ENCODE measurements at places on chromosomes 12 and 14.

DNA sequence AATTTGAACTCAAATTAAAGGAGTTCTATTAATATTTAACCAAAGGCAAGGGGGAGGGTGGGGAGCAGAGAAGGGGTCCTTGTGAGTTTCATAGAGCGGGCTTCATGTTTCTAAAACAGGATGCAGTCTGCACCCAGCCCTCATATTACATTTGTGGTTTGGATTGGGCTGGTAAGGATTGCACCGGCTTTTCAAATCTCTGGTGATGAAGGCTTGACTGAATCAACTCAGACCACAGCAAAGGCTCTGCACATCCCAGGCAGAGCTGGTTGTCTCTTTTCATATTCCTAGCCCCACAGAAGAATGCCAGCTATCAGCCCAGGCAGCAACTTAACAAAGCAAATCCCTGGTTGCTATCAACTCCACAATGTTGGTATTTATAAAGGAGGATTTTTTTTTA is 1221.4 kb downstream of the VRK1 start:
- DNase-seq: no peak

DNA sequence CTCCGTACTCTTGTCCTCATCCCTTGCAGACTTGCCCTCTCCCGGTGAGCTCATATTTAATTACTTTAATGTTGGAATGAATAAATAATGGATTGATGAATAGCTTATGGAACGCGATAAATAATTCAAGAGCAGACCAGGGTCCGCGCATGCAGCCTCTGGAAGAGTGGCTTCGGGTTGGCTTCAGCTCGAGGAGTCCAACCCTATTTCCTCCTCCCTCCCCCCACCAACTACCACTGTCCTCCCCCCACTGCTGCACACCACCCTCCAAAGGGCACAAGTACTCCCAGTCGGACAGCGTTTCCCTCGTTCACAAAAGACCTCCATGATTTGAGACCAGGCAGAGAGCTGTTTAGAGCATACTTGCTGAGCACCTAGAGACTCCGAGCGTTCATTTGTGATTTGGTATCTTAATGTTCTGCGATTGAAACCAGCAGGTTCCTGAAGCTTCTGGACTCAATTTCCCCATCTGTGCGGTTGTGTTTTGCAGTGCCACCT is 647 bp upstream of the SIX1 start:
- no peak for DNase-seq

- no peak for DNase-seq
Measured at GRCh38 chr14:100775831-100776591, 49.3 kb downstream of the DLK1 start.

GRCh38 chr12:131860472-131861260 is 32.5 kb downstream of the MMP17 start:
- no peak for DNase-seq

- no peak for DNase-seq
Measured at GRCh38 chr12:10241290-10241689, 28.6 kb downstream of the GABARAPL1 start.

GRCh38 chr12:52278575-52279421 is 4.4 kb downstream of the KRT86 start:
- DNase-seq: peak; percentile 61

DNA sequence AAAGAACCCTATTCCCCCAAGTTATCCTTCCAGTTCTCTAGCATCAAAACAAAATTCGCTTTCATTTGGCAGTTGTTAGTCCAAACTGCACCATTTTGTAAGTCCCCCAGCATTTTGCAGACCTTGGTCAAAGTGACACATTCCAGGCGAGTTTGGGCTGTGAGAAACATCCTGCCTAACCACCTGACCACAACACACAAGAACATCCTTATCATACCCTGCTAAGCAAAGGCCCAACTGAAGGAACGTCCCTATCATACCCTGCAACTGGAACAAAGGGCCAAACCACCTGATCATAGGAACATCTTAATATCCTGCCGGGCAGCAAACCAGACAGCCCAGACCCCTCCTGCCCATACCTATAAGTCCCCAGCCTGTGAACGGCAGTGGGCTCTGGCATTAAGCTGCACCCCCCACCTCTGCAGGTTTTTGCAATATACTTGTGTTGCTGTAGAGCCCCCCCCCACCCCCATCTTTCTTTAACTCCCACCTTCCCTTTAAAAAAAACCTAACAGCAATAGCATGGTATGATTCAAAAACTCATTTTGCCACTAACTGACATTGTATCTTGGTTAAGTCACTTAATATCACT is 2.7 kb downstream of the PCNX4 start:
- no peak for DNase-seq

DNA sequence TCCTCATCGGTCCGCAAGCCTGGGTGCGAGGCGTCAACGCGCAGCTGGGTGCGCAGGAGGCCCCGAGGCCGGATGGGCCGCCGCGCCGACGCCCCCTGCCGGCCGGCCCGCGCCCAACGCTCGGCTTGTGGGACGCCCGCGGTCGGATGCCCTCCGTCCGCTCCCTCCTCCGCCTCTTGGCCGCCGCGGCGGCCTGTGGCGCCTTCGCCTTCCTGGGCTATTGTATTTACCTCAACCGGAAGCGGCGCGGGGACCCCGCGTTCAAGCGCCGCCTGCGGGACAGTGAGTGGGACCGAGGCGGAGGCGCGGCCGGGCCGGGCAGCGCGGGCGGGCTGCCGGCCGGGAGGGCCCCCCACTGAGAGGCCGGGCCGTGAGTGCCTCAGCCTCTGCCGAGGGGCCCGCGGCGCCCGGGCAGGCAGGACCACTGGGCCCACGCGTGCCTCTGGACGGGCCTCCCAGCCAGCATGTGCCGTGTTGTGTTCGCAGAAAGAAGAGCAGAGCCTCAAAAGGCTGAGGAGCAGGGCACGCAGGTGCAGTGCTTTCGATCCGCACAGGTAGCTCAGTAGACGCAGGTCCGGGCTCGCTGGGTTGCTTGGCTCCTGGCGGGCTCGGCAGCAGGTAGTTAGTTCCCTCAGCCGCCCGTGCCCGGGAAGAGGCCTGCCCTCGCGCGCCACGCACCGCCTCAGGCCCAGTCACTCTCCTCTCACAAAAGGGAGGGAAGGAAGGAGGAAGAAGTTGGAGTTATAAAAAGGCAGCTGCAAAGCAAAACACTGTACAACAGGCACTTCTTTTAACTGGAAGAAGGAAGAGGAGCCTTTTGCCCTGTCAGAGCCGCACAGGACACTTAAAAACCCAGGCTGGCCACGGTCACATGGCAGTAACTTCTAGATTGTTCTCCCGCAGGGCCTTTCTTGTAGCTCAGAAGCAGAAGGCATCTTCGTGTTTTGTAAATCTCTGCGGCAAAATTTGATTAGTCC is at the start of gene TOMM20L:
Gene TOMM20L (plus strand): TSS at position 119 of the 977 bp plus-strand sequence. CDS start 28 bp downstream, at position 147.
- DNase-seq: peak; percentile 35

GRCh38 chr12:116366456-116366776 is 88.9 kb upstream of the MED13L start:
- no peak for DNase-seq

- DNase-seq: no peak
Measured at GRCh38 chr12:26188127-26188526, 7.2 kb upstream of the SSPN start.

DNA sequence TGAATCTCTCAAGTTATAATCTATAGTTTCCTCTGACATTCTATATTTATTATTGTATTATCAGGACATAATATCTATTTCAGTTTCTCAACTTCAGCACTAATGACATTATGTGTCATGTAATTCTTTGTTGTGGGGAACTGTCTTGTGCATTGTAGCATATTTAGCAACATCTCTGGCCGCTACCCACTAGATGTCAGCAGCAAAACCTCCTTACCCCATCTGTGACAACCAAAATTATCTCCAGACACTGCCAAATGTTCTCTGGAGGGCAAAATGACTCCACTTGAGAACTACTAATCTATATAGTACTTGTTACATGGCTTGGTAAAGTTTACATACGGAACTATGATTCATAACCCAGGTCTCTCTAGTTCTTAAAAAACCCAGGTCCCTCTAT is 110.2 kb downstream of the RASSF9 start:
- DNase-seq: no peak

GRCh38 chr12:55499810-55500252 is 7.7 kb downstream of the OR6C68 start:
- peak; percentile 81 for DNase-seq

DNA sequence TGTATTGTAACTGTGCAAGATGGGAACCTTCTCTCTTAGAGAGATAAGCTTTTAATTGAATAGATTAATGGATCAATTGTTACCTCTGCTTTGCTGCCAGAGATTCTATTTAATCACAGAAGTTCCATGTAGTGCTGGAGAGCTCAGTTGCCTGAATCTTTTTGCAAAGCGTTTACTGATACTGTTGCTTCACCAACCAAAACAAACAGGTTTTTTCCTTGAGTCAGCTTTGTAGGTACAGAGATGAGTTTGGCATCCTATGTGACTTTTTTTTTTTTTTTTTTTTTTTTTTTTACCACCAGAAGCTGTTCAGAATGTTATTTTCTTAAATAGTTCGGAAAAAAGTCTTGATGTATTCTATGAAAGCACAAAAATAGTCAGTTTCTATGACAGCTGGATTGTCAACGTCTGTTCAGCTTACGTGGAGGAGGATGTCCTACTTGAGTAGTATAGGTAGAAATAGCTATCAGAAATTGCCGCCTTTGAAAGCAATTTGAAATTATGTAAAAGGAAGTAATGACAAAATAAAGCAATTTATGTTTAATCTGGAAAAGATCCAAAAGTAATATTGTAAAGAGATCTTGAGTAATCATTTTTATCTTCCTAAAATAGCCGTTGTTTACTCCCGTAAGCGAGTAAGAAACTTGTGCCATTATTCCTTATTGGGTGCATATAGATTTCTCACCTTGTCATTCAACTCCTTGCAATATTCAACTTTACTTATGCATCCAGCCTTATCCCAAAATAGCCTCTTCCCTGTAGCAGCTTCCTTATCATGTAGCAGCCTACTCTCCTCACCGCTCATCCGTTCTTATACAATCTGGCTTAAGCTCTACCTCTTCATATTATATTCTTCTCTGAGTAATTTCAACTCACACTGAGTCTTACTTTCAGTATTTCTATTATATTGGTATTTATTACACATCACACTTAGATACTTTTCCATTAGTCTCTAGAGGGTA is 5.2 kb downstream of the LRRK2 start:
- no peak for DNase-seq

Data from globus pallidus (tissue), 1 donor.